ENCODE measurements at places on chromosomes 3 and 15.

DNA sequence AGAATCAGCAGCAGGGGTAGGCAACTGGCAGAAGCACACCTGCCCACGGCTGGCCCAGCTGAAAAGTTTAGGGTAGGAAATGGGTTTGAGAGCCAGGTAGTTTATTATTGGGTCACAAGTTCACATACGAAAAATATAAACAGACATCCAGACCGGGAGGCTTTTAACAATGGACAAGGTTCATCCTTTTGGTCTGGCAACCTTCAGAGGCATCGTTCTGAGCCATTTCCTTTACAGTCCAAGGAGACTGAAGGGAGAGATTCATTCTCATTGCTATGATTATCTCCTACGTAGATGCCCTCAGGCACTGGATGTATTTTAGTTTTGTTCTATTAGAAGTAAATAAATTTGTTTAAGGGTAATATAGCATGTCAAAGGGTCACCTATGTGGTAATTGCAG, 248.0 kb upstream of the THBS1 start:
- DNase-seq: no peak

DNA sequence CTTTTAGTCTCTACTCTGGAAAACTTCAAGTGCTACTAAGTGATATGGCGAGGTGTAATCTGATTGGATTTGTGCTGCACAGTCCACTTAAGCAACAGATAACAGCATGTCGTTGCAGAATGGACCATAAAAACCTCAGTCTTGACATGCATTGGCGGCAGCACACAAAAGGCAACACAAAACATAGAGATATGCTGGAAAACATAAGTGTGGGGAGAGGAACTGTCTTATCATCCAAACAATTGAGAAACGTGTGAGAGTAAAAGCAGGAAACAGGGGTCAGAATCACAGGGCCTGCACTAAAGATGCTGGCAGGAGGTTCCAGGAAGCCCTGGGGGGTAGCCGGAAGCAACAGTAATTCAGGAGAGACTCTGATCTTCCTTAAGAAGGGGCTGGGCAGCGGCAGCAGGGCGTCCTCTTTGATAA, 82.1 kb downstream of the CGNL1 start:
- no peak for DNase-seq

DNA sequence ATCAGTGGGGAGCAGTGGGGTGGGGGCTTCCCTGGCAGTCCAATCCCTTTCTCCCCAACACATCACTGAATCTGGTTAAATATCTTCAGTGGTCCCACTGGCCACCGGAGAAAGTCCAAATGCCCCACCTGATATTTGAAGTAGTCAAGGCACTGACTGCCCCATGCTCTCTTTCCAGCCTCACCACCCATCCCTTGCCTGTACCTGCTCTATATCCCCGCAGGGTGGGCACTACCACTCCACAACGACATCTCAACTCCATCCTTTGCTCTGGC, 101.7 kb downstream of the DAPK2 start:
- no peak for DNase-seq

- DNase-seq: peak; percentile 22
These were observed 114.8 kb downstream of the EOMES start for GRCh38 chr3:27607370-27607769.

DNA sequence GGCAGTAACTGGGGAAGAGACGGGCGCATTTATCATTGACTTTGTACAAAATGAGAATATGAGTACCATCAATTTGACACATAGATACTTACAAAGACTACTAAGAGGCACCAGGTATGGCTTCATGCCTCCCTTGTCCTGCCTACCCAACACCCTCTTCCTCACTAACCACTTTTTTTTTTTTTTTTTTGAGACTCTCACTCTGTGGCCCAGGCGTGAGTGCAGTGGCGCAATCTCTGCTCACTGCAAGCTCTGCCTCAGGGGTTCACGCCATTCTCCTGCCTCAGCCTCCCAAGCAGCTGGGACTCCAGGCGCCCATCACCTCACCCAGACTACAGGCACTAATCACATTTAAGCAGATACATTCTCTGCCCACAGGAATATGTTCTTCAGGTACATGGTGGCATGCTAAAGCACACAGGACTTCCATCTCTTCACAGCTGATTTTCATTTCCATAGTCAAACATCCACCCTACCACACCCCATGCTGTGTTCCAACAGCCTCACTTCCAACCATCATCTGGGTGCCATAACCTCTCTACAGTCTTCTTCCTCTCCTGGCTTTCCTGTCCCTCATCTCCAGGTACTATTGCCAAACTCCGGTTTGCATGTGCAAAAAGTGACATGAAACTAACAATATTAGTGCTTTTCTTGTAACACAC, 41.7 kb downstream of the RAB27A start:
- DNase-seq: no peak

DNA sequence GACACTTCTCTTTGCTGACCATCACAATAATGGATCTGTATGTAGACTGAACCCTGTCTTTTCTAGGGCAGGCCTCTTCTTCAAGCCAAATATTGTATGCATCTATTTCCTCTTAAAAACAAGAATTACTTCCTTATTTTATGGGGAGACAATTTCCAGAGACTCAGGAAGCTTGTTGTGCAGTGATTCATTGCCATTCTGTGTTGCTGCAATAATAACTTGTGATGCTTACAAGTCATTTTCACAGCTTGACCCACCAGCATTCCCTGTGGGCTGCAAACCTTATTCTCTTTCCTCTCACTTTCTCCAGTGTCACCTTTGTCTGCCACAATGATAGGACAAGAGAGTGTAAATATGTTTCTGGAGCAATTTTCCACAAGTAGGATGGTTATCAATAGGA, 276.7 kb upstream of the SGO1 start:
- no peak for DNase-seq

DNA sequence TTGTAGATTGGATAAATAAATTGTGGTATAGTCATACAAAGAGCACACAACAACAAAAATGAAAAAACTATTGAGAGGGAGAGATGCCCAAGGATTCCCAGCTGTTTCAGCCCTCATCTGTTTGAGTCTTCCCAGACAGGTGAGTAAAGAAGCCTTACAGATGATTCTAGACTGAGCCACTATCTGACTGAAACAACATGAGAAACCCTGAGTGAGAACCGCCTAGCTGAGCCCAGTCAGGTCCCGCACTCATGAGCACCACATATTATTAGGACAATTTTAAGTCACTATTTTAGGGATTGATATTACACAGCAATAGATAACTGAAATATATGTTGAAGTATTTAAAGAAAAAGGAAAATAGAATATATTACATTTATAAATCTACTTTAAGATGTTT, 19.0 kb downstream of the POPDC2 start:
- DNase-seq: no peak

- no peak for DNase-seq
These were observed 22.0 kb upstream of the HDC start for GRCh38 chr15:50287324-50288116.

DNA sequence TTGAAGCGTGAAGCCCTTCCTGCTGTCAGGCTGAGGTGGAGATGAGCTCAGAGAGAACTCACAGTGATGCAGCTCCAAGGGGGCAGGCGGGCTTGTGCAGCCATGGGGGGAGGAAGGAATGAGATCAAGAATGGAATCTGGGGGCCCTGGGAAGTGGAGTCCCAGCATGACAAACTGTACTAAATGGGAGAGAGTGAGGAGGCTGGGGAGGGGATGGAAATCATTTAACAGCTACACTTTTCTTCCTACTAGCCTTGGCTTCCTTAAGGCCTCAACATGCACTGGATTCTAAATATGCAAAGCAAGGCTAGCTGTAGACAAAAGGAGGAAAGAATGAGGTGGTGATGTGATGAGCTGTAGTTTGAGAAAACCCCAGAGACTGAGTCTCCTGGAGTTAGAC, 133.9 kb downstream of the EEFSEC start:
- DNase-seq: peak; percentile 22

- DNase-seq: no peak
These were observed 299.3 kb downstream of the PLCL2 start for GRCh38 chr3:17183951-17184550.

GRCh38 chr3:46978985-46979944, at the start of gene NBEAL2:
TSS of gene NBEAL2 (plus strand) at chr3:46979666. CDS start at chr3:46979862, 196 bp downstream.
- DNase-seq: peak; percentile 95

DNA sequence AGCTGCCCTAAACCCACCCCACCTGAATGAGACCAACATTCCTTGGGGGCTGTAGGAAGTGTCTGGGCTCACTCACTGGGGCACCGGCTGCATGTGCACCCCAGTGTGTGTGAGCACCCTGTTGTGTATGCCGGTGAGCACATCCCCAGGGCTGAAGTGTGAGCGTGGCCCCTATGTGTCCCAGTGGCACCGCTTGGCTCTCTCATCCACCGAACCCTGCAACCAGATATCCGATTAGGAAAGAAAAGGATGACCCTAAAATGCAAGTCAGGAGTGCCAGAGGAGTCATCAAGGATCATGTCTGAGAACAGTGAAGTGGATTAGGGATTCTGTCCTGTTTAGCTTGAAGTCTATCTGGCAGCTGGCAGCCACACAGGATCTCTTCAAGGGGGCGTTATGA, 84.0 kb upstream of the ALDH1L1 start:
- DNase-seq: no peak

DNA sequence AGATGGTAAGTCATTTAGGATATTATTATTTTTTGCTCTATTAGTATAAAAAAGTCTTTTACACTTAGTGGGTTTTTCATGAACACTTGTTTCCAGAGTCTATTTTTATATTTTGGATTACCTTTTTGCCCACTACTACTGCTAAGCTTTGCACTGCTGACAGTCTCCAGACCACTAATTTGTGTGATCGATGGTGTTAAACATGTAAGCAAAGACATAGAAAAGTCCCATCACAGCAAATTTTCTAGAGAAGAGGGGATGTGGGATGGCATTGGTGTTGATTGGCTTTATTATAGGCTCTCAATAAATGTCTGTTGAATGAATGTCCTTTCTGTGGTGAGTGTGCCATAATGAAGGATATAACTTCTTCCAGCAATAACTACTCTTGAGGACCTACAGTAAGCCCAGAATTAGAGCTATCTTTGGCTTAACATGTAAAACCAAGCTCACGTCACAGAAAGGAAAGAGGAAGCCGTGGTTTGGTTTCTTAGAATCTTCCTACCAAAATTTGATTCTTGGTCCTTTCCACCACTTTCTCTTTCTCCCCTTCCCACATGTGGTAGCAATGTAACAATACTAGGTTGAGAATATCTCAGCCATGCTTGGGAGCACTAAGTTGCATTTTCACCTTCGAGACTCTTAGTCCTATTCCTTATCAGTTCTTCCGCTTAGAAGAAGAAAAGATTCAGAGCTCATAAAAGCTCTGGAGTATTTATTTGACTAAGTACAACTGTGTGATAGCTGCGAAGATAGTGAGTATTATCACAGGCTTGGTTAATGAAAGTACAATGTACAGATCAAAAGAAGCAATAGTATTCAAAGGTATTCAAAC, 90.6 kb upstream of the UMPS start:
- no peak for DNase-seq

GRCh38 chr3:87949879-87950208, 109.0 kb downstream of the CGGBP1 start:
- no peak for DNase-seq

DNA sequence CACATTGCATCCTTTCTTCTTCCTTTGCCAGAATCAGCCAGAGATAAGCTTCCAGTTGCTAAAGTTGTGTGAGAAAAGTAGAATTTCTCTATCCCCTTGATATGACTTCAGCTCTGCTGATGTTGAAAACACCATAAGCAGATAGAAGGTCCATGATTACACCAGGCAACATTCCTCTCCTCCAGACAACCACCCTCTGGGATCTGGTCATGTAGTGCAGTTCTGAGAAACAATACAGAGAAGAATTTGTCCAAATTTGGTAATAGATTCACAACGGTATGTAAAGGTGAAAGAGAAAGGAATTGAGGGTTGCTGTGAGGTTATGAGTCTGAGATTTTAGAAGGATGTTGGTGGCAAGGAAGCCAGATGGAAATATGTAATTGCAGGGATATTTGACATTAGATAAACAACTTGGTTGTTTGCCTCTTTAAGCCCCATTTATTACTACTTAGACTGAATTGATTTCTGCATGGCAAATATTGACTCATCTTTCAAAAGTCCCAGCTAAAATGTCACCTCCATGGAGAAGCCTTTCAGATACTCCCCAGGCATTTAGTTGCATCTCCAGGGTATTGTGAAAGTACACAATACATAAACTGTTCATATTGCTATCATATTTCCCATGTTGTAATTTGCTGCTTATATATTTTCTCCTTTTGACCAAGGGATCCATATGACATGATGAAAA, 134.9 kb downstream of the GAP43 start:
- no peak for DNase-seq

- DNase-seq: peak; percentile 90
These were observed 89.3 kb downstream of the SLCO3A1 start for GRCh38 chr15:91942720-91943394.

- no peak for DNase-seq
These were observed 20.1 kb downstream of the SRGAP3 start for GRCh38 chr3:9229325-9229724.

GRCh38 chr3:53144862-53145712, 14.9 kb upstream of the RFT1 start:
- DNase-seq: no peak

DNA sequence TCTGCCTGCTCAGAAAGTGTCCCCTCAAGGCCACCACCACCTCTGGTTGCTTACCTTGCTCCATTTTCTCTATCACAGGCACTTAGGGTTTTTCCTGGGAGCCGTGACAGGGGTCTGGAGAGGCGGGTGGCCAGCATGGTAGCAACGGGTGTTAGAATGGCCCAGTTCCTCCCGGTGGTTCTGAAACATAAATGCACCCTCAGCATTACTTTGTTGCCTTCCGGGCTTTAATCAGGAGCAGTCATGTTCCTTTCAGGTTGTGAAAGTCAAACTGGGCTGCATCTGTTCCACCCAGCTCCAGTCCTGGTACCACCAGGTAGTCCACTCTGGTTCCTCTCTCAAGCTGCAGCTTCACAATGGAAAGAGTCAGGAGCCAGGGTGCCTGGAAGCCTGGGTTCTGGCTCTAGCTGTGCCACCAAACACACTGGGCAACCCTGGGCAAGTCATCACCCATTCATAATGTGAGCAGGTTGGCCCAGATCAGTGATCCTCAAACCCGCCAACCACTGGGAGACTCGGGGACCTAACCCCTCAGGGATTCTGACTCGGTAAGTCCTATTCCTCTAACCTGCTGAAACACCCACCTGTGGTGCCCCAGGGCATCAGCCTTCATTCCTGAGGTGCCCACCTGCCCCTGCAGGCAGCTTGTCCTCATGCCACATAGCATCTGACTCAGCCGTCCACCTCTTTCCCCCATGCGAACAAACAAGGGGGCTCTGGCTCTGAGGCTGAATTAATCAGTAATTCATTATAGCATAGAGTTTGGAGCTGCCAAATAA, 9.3 kb downstream of the BDH1 start:
- DNase-seq: no peak
